Stimulated activated CD8-positive, alpha-beta memory T cell treated with anti-CD3 and anti-CD28 coated beads, Interleukin-15, amount 100 ng/mL, for 48 hours (primary cell): ENCODE measurements at places on chromosomes 4 and X.

- no peak for DNase-seq
Measured at GRCh38 chrX:7192871-7193270, 44.9 kb upstream of the PUDP start.

DNA sequence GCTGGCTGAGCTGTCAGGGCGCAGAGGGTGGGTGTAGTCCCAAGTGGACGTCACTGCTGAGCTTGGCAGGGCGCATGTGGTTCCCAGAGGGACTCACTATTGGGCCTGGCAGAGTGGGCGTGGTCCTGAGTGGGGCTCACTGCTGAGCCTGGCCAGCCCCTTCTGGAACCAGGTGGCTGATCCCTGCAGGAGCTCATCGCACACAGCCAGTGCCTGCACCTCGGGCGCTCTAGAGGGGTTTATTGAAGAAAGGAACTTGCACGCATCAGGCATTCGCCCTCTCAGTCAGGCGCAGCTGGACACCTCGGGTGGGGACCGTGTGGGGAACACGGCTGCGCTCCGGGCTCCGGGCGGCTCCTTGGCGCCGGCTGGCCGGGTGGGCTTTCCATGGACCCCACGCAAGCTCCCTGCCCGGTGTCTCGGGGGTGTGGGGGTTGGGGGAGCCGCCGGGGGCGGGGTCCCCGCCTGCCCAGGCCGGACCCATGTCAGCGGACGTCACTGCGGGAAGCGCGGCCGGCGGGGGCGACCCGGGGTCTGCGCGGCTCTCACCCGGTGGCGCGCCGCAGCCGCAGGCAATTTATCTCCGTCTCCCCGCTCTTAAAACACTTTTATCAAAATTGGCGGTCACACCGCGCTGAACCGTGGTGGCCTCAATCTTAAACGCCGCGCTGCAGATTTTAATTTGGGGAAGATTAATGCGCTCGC lies 65.4 kb upstream of the NKX1-1 start:
- DNase-seq = no peak

DNA sequence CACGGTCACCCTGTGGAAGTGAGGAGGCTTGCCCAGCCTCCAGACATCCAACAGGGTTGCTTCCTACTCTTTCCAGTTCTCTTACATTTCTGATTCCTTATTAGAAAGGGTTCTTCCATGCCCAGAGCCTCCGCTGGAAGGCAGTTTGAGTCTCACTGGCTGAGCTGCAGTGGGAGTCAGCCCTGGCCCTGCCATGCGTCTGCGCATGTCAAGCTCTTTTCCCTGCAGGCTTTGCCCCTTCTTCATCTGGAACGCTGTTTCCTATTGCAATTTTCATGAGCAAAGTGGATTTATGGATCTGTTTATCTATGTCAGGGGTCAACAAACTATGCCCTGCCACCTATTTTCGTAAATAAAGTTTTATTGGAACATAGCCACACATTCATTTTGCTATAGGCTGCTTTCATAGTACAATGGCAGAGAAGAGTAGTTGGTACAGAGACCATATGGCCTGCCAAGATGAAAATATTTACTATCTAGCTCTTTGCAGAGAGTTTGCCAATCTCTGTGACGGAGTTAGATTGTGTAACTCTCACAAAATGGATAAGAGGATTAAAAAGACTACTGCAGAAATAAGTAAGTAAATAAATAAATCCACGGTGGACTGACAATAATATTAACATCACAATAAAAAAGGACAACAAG lies 3.9 kb upstream of the CHRNA9 start:
- no peak for DNase-seq

GRCh38 chrX:132017431-132018185 lies 5.5 kb upstream of the STK26 start:
- DNase-seq = no peak

- no peak for DNase-seq
Measured at GRCh38 chr4:74547042-74547441, 102.1 kb downstream of the AREG start.

DNA sequence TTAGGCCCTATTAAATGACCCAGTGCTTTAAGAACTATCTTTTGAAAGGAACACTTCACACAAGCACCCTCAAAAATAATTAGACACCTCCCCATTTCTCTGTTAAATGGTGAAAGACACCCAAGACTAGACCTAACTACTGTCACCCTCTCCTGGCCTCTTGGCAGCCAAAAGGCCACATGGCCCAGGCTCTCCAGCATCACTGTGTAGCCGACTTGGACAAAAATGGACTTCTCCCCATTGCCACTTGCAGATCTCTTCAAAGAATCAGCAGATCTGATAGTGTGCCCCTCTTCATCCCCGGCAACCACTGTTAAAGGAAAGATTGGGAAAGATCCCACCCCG lies 2.0 kb downstream of the MID1IP1 start:
- no peak for DNase-seq

GRCh38 chrX:48971249-48972219 lies at the start of gene KCND1:
Gene KCND1 (minus strand): TSS chrX:48971844. CDS start chrX:48970271, 1,573 bp downstream.
- DNase-seq = no peak

GRCh38 chr4:158201876-158202275 lies 8.4 kb upstream of the TMEM144 start:
- no peak for DNase-seq

DNA sequence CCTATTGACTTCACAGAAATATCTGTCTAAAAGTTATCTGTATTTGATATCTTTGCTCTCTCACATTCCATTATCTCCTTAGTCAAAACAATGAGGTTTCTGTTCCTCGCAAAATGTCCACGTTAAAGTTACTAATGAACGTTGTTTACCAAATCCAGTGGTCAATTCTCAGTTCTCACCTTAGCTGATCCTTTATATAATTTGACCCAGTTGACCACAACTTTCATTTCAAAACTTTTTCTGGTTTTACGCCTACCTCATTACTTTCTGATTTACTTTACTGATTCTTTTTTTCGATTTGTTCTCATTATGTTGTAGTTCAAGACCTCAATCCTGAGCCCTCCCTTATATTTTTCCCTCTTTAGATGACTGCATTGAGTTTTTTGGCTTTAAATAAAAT lies 186.6 kb downstream of the IL1RAPL1 start:
- no peak for DNase-seq

DNA sequence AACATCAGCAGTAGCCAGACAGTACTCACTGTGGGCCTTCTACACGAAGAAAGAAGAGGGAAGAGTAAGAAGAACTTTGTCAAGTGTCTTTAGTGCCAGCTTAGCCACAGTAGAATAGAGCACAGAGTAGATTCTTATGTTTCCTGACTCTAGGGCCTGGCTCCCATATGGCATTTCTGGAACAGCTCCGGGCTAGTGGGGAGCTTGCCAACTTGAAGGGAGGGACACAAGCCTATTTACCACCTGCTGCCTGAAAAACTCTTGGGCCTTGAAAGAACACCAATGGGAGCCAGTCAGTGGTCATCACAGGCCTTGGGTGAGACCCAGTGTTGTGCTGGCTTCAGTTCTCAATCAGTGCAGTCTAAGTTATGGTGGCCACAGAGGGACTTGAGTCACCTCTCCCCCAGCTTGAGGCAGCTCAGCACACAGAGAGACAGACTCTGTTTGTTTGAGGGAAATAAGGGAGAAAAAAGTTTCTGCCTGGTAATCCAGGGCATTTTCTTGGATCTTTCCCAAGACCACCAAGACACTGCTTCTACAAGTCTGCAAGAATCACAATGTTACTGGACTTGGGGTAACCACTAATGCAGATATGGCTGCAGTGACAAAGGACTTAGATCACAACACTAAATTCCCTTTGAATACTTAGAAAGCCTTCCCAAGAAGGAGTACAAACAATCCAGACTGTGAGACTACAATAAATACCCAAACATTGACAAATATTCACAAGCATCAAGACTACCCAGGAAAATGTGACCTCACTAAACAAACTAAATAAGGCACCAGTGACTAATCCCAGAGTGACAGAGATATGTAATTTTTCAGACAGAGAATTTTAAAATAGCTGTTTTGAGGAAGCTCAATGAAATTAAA lies 261.0 kb upstream of the NDST3 start:
- DNase-seq = no peak

DNA sequence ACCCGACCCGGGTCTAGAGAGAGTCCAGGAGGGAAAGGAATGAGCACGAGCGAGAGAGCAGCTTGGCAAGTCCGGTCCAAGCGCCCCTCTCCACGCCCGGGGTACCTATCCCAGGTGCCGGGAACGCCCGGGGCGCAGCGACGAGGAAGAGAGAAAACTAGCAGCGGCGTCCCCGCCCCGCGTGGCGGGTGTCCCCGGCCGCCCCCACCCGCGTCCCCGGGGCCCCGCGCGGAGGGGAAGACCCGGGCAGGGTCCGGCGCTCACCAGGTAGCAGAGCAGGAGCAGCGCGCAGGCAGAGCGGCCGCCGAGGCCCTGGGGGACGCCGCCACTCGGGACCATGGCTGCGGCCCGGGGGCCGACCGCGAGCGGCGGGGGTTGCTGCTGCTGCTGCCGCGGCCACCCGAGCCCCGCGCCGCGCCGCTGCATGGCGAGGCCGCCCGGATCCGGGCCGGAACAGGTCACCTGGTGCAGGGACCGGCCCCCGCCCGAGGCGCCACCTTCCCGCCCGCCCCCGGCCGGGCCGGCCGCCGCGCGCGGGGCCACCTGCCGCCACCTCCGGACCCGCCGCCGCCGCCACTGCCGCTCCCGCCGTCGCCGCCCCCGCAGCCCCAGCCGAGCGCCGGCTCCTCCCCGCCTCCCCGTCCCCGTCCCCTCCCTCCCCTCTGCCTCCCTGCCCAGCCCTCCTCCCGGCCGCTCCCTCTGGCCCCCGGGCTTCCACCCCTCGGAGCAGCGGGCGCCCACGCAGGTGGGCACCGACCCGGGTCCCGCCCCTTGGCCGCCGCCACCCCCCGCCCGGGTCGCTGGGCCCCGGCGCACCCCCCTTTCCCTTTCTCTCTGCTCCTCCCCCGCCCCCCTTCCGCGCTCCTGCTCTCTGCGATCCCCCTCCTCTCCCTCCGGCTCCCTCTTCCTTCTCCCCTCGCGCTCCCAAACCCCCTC lies at the start of gene SEL1L3:
Gene SEL1L3 (minus strand): TSS at position 578 of the 936 bp plus-strand sequence. CDS start 152 bp downstream, at position 426.
- peak; percentile 45 for DNase-seq

GRCh38 chr4:77449171-77449570 lies 156.4 kb upstream of the CXCL13 start:
- DNase-seq = no peak

GRCh38 chr4:158599150-158599549 lies 72.5 kb downstream of the C4orf46 start:
- DNase-seq = no peak

- DNase-seq = no peak
Measured at GRCh38 chr4:28518561-28519165, 1658.0 kb downstream of the STIM2 start.

GRCh38 chrX:137930533-137930932 lies 364.6 kb downstream of the ZIC3 start:
- DNase-seq = no peak

DNA sequence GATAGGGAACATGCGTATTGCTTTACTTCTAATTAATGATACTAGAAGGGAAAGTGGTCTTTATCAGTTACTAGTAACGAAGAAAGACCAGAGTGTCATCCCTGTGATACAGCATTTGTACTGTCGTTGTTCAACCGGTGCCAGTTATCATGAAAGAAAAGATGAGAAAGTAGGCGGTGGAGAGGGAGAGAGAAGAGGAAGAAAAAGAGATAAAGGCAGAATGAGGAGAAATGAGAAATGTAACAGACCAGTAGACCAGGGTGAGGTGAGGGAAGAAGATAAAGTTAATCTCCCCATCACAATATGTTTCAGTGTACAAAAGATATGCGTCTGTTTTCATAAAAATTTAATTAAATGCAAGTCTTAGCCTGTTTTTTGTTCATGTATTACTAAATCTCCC lies 135.2 kb upstream of the HPGD start:
- no peak for DNase-seq

DNA sequence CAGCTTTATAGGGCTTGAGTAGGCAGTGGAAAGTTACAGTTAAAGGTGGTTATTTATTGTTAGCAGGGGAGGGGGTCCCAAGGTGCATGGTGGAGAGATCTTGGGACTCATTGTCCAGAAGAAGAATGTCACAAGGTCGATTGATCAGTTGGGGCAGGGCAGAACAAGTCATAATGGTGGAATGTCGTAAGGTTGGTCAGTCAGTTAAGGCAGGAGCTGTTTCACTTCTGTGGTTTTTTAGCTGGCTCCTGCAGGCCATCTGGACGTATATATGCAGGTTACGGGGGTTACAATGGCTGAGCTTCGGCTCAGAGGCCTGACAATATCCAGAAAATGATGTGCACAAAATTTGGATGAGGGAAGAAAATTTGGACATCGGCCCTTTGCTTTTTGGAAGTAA lies 7.1 kb downstream of the OFD1 start:
- no peak for DNase-seq
